ENCODE measurements at places on chromosomes 12 and 14.

GRCh38 chr14:68283378-68284123 lies 464.0 kb downstream of the RAD51B start:
- no peak for DNase-seq

GRCh38 chr12:88052686-88053085 lies 23.5 kb upstream of the C12orf50 start:
- DNase-seq = no peak

DNA sequence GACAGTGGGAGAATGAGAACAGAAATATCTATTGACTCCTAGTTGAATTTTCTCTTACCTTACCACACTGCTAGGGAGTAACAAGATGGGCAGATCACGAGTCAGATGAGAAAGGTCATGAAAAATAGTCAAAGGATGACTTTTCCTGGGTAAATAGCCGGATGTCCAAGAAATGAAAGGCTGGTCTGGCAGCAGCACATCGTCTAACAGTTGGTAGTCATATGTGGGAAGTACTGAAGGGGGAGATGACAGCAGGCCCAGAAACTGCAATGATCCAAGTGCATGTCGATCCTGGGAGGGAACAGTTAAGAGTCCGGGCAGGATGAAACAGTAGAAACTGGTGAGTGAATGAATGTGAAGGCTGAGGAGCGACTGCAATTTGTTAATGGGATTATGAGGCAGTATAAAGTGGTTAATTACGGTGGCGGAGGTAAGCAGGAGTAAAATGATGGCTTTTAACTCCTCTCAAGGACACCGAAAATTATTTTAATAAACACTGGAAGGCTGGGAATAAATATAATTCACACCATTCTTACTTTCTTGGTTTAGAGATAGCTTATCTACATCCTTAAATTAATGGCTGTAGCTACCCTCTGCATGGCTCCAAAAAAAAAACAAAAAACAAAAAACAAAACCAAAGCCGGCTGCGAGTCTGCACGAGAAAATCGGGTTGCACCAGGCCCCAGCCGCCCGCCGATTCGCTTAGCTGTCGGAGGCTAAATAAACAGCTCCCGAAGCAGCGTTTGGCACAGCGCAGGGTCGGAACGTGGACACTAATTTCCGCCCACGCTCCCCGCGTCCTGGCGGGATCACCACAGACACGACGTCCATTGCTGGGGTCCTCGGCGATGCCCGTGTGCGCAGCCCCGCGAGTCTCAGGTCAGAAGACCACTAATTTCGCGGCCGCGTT lies 1.0 kb upstream of the ERC1 start:
- DNase-seq = peak; percentile 58

DNA sequence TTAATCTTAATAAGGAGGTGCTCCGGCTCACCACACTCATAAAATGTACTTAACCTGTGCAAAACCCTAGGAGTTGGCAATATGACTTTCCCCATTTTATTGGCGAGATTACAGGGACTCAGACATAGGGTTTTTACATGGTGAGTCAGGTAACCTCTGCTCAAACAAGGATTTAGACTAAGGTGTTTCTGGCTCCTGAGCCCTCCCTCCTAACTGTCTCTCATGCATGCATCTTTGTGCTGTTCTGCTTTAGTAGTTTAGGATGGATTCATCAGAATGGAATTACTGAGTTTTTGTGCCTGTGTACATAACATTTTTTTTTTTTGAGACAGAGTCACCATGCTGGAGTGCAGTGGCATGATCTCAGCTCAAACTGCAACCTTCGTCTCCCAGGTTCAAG lies 993.3 kb upstream of the TMEM132C start:
- DNase-seq = no peak

GRCh38 chr14:23608454-23608853 lies 27.7 kb upstream of the DHRS2 start:
- DNase-seq = no peak

DNA sequence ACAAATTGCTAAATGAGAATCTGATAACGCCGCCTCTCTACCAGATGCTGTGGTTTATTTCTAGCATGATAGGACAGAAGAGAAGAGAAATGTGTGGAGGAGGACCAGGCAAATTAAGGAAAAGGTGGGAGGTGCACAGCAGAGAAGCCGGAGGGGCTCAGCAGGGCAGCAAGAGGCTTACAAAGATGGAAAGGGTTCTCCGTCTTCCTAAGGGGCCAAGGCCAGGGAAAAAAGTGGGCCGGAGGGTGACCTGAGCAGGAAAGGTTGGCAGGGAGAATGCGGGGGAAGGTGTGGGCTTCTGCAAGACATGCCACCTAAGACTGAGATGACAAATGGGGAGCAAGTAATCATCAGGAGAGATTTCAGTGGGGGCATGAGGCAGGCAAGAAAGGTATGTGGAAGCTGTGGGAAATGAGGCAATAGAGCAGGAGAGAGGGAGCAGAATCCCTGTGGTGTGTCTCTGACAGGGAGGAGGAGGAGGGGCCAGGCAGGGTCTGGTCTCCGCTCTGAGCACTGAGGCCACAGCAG lies 18.7 kb downstream of the MANSC1 start:
- DNase-seq = no peak

- no peak for DNase-seq
Observed at GRCh38 chr14:85390236-85390635, 139.7 kb upstream of the FLRT2 start.

Measured in retina (tissue), 1 donor.